ENCODE measurements at places on chromosomes 3 and 15.

GRCh38 chr15:39924437-39924836 is 4.4 kb upstream of the GPR176 start:
- DNase-seq: no peak

DNA sequence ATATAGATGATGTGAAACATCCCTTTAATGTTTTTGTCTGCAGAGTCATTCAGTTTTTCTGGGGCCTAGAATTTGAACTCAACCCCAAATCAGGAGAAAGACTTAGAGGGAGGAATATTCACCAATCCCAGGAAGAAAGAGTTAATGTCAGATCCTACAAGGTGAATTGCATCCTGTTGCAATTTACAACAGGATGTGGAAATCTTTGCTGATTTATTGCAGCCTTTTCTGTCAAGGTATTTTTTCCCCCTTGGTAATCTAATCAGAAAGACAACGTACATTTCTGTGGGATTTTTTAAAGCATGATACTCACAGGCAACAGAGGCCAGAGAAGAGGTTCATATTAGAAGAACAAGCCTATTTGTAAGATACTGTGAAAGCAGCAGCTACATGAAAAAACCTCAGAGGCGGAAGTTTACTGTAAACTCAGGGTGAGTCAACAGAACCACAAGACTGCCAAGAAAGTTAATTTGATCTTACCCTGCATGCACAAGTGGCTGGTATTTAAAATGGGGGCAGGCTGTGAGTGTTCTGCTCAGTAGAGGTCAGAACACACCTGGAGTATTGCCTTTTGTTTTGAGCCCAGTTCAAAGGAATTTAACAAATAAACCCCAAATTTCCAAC is 531.9 kb downstream of the AGBL1 start:
- DNase-seq: peak; percentile 14

GRCh38 chr15:47409038-47409437 is 308.3 kb upstream of the SEMA6D start:
- DNase-seq: no peak

GRCh38 chr3:10474275-10474646 is 31.1 kb downstream of the ATP2B2 start:
- DNase-seq: no peak

DNA sequence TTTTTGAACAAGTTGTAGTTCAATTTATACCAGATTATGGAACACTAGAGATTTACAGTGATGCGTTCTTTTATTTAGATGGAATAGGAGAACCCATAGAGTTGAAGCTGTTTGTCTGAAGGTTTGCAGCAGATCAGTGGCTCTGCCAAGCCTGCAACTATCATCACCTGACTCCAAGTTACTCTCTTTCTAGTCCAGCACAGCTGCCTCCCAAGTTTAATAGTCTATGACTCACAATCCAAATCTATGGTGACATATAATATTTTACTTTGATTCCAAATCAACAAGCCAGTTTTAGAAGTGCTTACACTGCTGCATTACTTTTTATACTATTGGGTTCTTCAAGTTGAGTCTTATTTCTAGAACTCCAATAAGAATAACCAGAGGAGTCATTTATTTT is 400.4 kb downstream of the LPP start:
- DNase-seq: no peak

GRCh38 chr3:196624907-196625306 is 14.6 kb upstream of the NRROS start:
- DNase-seq: no peak

DNA sequence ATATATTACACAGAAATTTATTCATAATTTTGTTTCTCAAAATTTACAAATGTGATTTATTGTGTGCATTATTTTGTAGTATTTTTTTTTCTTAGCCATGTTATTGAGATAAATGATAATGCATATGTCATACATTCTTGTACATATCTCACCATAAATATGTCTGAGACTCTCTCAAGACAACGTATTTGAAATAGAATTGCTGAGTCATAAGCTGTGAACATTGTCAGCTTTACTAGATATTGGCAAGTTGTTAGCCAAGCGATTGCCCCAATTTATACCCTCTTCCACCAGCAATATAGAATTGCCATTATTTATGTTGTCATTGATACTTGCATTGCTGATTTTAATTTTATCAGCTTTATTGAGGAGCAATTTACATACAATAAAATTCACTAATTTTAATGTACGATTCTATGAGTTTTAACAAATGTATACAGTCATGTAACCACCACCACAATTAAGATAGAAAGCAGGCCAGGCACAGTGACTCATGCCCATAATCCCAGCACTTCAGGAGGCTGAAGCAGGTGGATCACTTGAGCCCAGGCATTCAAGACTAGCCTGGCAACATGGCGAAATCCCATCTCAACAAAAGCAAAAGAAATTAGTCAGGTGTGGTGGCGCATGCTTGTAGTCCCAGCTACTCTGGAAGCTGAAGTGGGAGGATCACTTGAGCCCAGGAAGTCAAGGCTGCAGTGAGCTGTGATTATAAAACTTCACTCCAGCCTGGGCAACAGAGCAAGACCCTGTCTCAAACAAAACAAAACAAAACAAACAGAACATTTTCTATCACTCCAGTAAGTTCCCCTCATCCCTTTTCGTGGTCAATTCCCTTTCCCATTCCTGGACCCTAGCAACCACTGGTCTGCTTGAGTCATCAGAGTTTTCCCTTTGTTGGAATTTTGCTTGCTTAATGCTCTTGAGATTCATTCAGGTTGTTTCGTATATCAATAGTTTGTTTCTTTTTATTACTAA is 373.1 kb downstream of the MFSD1 start:
- no peak for DNase-seq

GRCh38 chr3:8555725-8556472 is 54.3 kb downstream of the LMCD1 start:
- DNase-seq: no peak

DNA sequence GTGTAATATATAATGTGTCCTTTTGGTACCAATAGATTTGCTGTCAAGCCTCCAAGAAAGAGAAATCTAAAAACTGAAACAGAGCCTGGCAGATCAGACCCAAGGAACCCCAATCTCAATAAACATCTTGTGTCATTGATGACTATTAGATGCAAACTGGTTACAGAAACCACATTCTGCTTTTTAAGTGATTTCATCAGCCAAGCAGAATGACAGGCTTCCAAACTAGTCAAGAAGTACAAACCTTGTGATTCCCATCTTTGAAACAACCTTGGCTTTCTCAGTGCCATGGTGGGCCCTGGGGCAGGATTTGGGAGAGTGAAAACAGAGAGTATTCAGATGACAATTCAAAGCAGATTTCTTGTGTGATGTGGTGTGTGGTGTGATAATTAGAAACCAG is 45.6 kb upstream of the STRIT1 start:
- no peak for DNase-seq

DNA sequence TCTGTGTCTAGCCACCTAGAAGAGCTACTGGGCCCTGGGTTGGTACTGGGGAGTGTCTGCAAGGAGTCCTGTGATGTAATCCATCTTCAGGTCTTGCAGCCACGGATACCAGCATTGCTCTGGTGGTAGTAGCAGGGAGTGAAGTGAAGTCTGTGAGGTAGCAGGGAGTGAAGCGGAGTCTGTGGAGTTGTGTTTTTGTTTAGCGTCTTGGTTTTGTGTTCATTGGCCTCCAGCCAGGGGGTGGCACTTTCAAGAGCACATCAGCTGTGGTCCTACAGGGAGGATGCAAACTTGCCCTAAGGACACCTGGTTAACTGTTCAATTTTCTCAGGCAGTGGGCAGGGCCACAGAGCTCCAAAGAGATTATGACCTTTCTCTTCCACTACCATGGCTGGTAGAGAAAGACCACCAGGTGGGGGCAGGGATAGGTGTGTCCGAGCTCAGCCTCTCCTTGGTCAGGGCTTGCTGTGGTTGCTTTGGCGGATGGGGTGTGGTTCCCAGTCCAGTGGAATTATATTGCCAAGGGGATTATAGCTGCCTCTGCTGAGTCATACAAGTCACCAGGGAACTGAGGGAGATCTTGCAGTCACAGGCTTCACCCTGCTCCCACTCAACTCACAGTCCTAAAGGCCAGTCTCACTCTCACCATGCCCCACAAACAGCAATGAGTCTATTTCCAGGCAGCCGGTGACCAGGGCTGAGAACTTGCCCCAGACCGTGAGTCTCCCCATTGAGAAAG is 424.7 kb downstream of the ZBBX start:
- no peak for DNase-seq

DNA sequence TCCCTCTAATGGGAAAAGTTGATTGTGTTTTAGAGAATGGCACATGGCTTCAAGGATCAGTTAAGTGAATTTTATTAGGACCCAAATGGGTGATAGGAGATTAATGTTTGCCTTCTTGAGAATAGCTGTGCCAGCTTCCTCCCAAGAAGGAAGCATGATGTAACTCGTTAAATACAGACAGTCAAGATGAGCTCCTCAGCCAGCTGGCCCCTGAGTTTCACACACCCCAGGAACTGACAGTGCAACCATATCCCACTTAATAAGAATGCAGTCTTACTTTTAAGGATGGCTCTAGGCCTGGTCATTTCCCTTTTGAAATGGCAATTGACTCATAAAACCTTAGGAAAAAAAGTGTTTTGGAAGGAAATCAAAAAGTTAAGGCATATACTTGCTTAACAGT is 472.8 kb upstream of the KCNMB2 start:
- no peak for DNase-seq

DNA sequence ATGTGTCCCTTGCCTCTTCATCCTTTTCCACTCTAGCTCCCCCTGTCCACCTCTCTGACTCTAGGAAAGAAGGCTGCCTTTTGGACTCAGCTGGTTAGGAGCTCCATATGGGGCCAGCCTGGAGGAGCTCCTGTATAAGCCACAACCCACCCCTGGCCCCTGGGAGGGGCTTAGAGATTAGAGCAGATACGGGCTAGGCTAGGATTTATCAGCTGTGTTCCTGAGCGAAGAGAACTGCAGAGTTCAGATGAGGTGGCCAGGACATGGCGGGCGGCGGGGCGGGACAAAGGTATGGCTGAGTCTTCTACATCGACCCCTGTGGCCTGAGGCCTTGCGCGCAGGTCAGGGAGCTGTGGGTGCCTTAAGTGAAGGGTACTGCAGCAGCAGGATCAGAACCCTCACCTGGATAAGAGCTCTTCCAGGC is 7.9 kb downstream of the NBEAL2 start:
- DNase-seq: no peak

DNA sequence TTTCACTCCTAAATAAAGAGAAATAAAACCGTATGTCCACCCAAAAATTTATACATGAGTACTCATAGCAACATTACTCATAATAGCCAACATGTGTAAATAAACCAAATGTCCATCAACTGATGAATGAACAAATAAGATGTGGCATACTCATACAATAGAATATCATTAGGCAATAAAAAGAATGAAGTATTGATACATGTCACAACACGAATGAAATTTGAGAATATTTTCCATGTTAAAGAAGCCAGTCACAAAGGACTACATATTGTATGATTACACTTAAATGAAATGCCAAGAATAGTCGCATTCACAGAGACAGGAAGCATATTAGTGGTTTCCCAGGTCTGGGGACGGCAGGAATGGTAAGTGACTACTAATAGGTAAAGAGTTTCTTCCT is 869.2 kb downstream of the IGSF11 start:
- DNase-seq: no peak

DNA sequence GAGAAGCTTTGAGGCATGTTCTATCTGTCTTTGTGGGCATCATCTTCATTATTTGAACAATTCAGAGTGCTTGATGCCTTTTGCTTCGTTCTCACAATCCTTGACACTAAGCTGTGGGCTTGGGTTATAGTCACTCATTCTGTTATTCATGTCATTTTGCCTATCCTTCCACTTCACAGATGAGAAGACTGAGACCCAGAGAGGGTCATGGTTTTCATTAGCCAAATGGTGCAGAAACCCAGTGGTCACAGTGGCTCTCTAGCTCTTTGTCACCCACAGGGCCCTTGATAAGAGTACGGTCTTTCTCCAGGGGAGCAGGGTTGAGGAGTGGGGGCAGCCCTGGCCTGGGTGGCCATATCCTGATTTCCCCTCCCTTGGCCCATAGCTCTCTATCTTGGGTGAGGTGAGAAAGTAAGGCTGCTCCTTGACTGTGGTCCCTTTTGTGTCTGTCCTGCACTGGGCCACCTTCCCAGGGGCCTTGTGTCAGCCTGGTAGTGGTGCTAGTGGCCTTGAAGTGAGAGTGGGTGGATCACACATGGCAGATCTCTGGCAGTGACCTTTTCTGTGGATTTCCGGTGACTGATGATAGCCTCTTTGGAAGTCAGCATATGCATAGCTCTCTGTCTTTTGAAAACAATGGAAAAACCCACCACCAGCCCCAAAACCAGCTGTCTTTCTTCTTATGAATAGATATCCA is 130.1 kb downstream of the IGF1R start:
- no peak for DNase-seq

GRCh38 chr15:58497046-58497785 is 65.4 kb downstream of the LIPC start:
- DNase-seq: no peak

GRCh38 chr3:139715743-139716360 is 38.1 kb upstream of the NMNAT3 start:
- no peak for DNase-seq

DNA sequence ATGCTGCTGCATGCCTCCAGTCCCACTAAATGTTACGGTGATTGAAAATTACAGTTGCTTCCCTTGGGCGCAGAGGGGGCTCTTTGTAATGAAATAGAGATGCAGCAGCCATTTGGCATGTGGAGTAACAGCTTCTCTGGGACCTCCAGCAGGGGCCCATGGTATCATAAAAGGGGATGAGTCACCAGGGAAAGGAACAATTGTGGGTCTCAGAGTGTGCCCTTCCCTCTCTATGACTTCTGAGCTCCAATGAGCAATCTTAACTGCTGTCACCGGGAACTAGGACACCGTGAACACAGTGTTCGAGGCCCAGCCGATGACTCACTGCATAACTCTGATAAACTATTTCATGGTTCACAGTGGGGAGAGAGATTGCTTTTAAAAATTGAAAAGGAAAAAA is 164.8 kb upstream of the NUDT16 start:
- DNase-seq: no peak

GRCh38 chr15:49855917-49856637 is 235.2 kb downstream of the DTWD1 start:
- no peak for DNase-seq

- no peak for DNase-seq
Measured at GRCh38 chr3:148932972-148933371, 58.4 kb upstream of the GYG1 start.

GRCh38 chr3:127392156-127392490 is 104.3 kb upstream of the PRR20G start:
- DNase-seq: no peak

DNA sequence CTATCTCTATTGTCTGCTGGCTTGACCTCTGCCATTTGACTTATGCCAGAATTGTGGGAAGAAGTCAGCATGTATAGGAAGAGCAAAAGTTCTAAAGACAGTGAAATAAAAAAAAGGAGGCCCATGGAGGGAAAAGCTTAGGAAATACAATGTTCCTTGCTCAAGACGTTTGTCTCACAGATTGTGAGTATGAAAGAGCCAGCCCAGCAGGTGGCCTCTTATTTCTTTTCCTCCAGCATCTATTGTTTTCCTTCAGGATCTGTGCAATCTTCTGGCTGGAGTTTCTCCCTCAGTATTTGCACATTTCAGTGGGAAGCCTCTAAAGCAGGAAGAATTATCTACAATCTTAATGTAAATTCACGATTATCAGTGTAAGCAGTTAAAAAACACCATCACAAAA is 43.7 kb downstream of the ZDHHC3 start:
- no peak for DNase-seq
